Tibial nerve (tissue), 4 donors: ENCODE measurements at places on chromosomes 16 and 17. TPM values are rescaled to one million over a fixed set of nuclear protein-coding genes. Genes with fewer than 3 reads are reported as not detected.

- no peaks in the 10 kb centered on the region for H3K36me3 ChIP-seq
- H3K4me1 ChIP-seq: no peaks in the 10 kb centered on the region
- no peaks in the 10 kb centered on the region for H3K27me3 ChIP-seq
- no peak overlapping the region for H3K27ac ChIP-seq
Observed at GRCh38 chr16:23254338-23254737, 47.8 kb upstream of the SCNN1B start.

Gene NETO2
- total RNA-seq: 0.63 TPM

- peaks cover 92% of the 10 kb centered on the region for H3K36me3 ChIP-seq
- H3K4me1 ChIP-seq: no peaks in the 10 kb centered on the region
- no peak overlapping the region for H3K27ac ChIP-seq
- DNase-seq: no peak
- no peaks in the 10 kb centered on the region for H3K27me3 ChIP-seq
Observed at GRCh38 chr17:16027708-16028584, 28.3 kb downstream of the TTC19 start.

GRCh38 chr17:4604111-4604644, 19.8 kb downstream of the SMTNL2 start:
- H3K4me1 ChIP-seq: no peaks in the 10 kb centered on the region
- no peaks in the 10 kb centered on the region for H3K36me3 ChIP-seq
- H3K4me3 ChIP-seq: no peak overlapping the region
- no peak for DNase-seq
- H3K27me3 ChIP-seq: no peaks in the 10 kb centered on the region
- H3K27ac ChIP-seq: peak overlapping the region; percentile 59

DNA sequence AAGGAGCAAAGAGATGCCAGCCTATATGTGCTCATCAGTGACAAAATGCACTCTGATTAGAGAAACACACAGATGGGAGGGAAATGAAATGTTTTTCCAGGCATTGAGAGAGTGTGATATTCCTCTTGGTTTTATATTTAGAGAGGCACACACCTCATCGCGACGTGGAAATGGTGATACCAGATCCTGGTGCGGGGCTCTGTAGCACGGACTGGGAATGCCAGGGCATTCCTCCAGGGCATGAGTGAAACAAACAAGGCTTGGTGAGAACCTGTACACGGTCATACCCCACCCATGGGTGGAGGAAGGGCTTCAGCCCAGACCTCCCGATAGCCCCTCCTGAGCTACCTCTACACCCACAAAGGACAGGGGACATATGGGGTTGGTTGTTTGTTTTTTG, 280.2 kb downstream of the C16orf95 start:
- H3K27ac ChIP-seq: no peak overlapping the region
- no peaks in the 10 kb centered on the region for H3K4me1 ChIP-seq
- H3K27me3 ChIP-seq: peaks cover 17% of the 10 kb centered on the region
- no peaks in the 10 kb centered on the region for H3K36me3 ChIP-seq
- no peak overlapping the region for H3K4me3 ChIP-seq

Gene SOX9
- total RNA-seq: 14.7 TPM

Gene NGFR
- 267 TPM for total RNA-seq

GRCh38 chr16:9647981-9648701, 534.1 kb downstream of the GRIN2A start:
- H3K27ac ChIP-seq: no peak overlapping the region
- H3K36me3 ChIP-seq: no peaks in the 10 kb centered on the region
- no peaks in the 10 kb centered on the region for H3K4me1 ChIP-seq
- H3K4me3 ChIP-seq: no peak overlapping the region

Gene CLEC3A
- not detected for total RNA-seq

- peak overlapping the region; percentile 84 for H3K27ac ChIP-seq
- no peaks in the 10 kb centered on the region for H3K4me1 ChIP-seq
- no peaks in the 10 kb centered on the region for H3K36me3 ChIP-seq
- H3K4me3 ChIP-seq: no peak overlapping the region
Observed at GRCh38 chr17:2237521-2237921, 66.1 kb downstream of the SMG6 start.

GRCh38 chr17:47999582-47999981, 28.7 kb downstream of the CDK5RAP3 start:
- DNase-seq: no peak
- no peaks in the 10 kb centered on the region for H3K36me3 ChIP-seq
- H3K4me3 ChIP-seq: no peak overlapping the region

GRCh38 chr17:35214631-35215273, 20.6 kb upstream of the SLC35G3 start:
- DNase-seq: no peak
- H3K4me3 ChIP-seq: no peak overlapping the region
- no peaks in the 10 kb centered on the region for H3K27me3 ChIP-seq
- H3K27ac ChIP-seq: no peak overlapping the region
- H3K36me3 ChIP-seq: no peaks in the 10 kb centered on the region

Gene TTC19
- total RNA-seq: 152 TPM

Gene ATP5PD
- 171 TPM for total RNA-seq

DNA sequence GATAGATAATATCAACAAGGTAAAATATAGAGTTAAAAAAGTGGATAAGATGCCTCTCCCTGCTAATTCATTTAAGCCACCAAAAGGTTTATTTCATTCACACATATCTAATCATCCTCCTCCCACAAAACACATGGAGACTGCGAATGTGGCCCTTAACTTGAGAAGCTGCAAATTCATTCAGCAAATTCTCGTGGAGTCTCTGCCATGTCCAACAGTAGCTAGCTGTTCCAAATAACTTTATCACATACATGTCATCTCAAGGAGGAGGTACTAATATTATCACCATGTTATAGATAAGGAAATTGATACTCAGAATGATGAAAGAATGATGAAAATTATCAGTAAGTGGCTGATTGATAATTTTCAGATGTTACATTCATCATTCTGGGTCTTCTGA, 950.2 kb downstream of the CDH11 start:
- no peak overlapping the region for H3K27ac ChIP-seq
- no peaks in the 10 kb centered on the region for H3K4me1 ChIP-seq
- no peaks in the 10 kb centered on the region for H3K27me3 ChIP-seq
- no peak for DNase-seq
- H3K4me3 ChIP-seq: no peak overlapping the region

DNA sequence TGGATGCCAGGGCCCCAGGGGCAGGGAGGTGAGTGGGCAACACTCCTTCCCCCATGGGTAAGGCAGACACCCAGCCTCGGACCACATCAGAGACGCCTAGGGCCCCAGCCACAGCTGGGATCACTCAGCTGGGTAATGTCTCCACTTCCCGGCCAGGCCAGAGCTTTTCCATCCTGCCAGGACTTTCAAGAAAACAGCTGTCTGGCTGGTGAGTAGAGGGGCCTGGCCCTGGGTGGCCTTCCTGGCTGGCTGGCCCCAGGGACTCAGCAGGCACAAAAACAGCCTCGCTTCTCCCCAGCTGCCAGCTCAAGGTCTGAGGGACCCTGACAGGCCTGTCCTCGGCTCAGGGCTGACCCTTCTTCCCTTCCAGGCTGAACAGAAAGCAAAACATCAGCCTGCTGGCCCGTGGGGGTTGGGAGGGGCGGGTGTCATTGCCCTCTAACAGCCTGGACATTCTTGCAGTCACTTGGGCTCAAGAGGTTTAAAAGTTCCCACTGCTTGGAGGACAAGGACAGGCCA, 45.3 kb upstream of the JPH3 start:
- peak overlapping the region; percentile 62 for H3K27ac ChIP-seq
- H3K4me3 ChIP-seq: no peak overlapping the region
- no peaks in the 10 kb centered on the region for H3K36me3 ChIP-seq
- no peak for DNase-seq
- H3K27me3 ChIP-seq: no peaks in the 10 kb centered on the region

Gene CDRT15
- total RNA-seq: not detected

Gene ATP1B2
- 1.5 TPM for total RNA-seq

GRCh38 chr17:79987187-79987934, 48.3 kb downstream of the TBC1D16 start:
- H3K27ac ChIP-seq: no peak overlapping the region
- DNase-seq: no peak
- no peak overlapping the region for H3K4me3 ChIP-seq
- peaks cover 30% of the 10 kb centered on the region for H3K4me1 ChIP-seq
- no peaks in the 10 kb centered on the region for H3K27me3 ChIP-seq
- no peaks in the 10 kb centered on the region for H3K36me3 ChIP-seq

DNA sequence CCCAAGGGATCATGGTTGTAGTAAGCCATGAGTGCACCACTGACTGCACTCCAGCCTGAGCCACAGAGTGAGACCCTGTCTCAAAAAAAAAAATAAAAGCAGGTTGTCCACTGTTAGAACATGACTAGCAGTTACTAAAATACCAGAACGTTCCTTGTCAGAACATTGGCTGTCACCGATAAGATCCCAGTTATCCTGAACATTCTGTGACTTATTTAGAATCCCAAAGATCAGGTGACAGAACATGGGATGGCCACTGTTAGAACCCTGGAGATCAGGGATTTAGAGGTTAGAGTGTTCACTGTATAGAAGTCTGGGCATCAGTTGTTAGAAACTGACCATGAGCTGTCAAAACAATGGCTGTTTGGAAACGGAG, 8.6 kb downstream of the CES4A start:
- no peaks in the 10 kb centered on the region for H3K27me3 ChIP-seq
- H3K4me3 ChIP-seq: no peak overlapping the region
- H3K27ac ChIP-seq: peak overlapping the region; percentile 79
- peaks cover 4% of the 10 kb centered on the region for H3K4me1 ChIP-seq
- no peaks in the 10 kb centered on the region for H3K36me3 ChIP-seq
- no peak for DNase-seq

- H3K4me3 ChIP-seq: no peak overlapping the region
- H3K27me3 ChIP-seq: no peaks in the 10 kb centered on the region
- no peak for DNase-seq
- no peak overlapping the region for H3K27ac ChIP-seq
- peaks cover 70% of the 10 kb centered on the region for H3K4me1 ChIP-seq
Observed at GRCh38 chr17:16440901-16441629, 25.7 kb downstream of the TRPV2 start.

Gene CCR7
- total RNA-seq: not detected

- no peaks in the 10 kb centered on the region for H3K36me3 ChIP-seq
- H3K27me3 ChIP-seq: no peaks in the 10 kb centered on the region
- H3K4me3 ChIP-seq: no peak overlapping the region
- H3K4me1 ChIP-seq: peaks cover 9% of the 10 kb centered on the region
- H3K27ac ChIP-seq: no peak overlapping the region
- no peak for DNase-seq
Observed at GRCh38 chr16:77894162-77894561, 105.8 kb downstream of the VAT1L start.

GRCh38 chr17:4664230-4664629, 22.8 kb upstream of the ALOX15 start:
- no peaks in the 10 kb centered on the region for H3K27me3 ChIP-seq
- H3K4me1 ChIP-seq: no peaks in the 10 kb centered on the region
- H3K27ac ChIP-seq: no peak overlapping the region
- no peaks in the 10 kb centered on the region for H3K36me3 ChIP-seq

Gene FGF11
- total RNA-seq: 1.5 TPM

Gene TPSG1
- total RNA-seq: not detected

GRCh38 chr16:88910284-88911135, 44.0 kb upstream of the PABPN1L start:
- no peak overlapping the region for H3K4me3 ChIP-seq
- no peak for DNase-seq
- peaks cover 32% of the 10 kb centered on the region for H3K27me3 ChIP-seq
- H3K27ac ChIP-seq: no peak overlapping the region

GRCh38 chr17:14940938-14941265, 324.2 kb downstream of the PMP22 start:
- no peaks in the 10 kb centered on the region for H3K27me3 ChIP-seq
- H3K4me1 ChIP-seq: peaks cover 13% of the 10 kb centered on the region
- H3K4me3 ChIP-seq: no peak overlapping the region
- DNase-seq: no peak
- no peak overlapping the region for H3K27ac ChIP-seq
- no peaks in the 10 kb centered on the region for H3K36me3 ChIP-seq

DNA sequence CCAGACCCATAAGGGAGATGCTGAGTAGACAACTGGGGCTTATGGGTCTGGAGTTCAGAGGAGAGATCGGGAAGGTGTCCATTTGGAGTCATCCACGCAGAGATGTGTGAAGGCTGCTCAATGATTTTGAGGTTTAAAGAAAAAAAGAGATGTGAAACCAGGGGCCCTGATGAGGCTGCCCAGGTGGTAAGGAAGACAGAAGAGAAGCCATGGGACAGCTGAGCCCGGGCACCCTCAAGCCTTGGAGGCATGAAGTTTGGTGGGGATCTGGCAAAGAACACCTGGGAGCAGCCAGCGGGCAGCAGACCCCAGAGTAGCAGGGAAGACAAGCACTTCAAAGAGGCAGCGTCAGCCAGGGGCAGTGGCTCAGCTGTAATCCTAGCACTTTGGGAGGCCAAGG, 20.8 kb upstream of the MYO15B start:
- H3K36me3 ChIP-seq: no peaks in the 10 kb centered on the region
- H3K4me3 ChIP-seq: no peak overlapping the region
- no peaks in the 10 kb centered on the region for H3K4me1 ChIP-seq
- H3K27ac ChIP-seq: no peak overlapping the region

- no peaks in the 10 kb centered on the region for H3K36me3 ChIP-seq
- H3K27ac ChIP-seq: no peak overlapping the region
- DNase-seq: no peak
- no peak overlapping the region for H3K4me3 ChIP-seq
Observed at GRCh38 chr17:80786470-80786869, 205.2 kb upstream of the CHMP6 start.

GRCh38 chr17:74763565-74764387, 12.4 kb downstream of the NAT9 start:
- no peak for DNase-seq
- H3K27me3 ChIP-seq: no peaks in the 10 kb centered on the region
- peaks cover 85% of the 10 kb centered on the region for H3K4me1 ChIP-seq
- H3K4me3 ChIP-seq: no peak overlapping the region
- no peak overlapping the region for H3K27ac ChIP-seq

Gene PRMT7
- total RNA-seq: 74.1 TPM

GRCh38 chr16:856811-857210, 56.3 kb upstream of the GNG13 start:
- no peak for DNase-seq
- no peaks in the 10 kb centered on the region for H3K4me1 ChIP-seq
- H3K4me3 ChIP-seq: no peak overlapping the region
- H3K27ac ChIP-seq: no peak overlapping the region

GRCh38 chr17:70104791-70105523, 29.9 kb downstream of the KCNJ16 start:
- H3K27me3 ChIP-seq: no peaks in the 10 kb centered on the region
- no peaks in the 10 kb centered on the region for H3K4me1 ChIP-seq
- DNase-seq: no peak
- H3K27ac ChIP-seq: no peak overlapping the region

GRCh38 chr17:72334205-72334604, 213.4 kb downstream of the SOX9 start:
- DNase-seq: no peak
- no peak overlapping the region for H3K4me3 ChIP-seq
- H3K4me1 ChIP-seq: peaks cover 4% of the 10 kb centered on the region

DNA sequence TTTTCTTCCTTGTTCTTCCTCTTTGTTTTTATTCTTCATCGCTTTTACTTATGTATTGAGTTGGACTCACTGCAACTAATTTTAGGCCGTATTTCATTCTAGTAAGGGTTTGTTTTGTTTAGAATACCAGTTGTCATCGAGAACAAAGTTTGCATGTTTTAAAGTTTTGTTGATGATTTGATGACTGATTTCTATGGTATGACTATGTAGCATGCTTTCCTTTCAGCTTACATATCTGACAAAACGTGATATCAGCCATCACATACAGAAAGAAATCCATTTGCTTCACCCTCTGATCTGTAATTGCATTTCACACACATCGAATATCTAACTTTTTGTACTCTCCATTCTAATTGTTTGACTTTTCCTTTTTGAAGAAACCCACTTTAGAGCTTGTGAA, 4.0 kb downstream of the PRKCA start:
- H3K4me1 ChIP-seq: peaks cover 64% of the 10 kb centered on the region
- H3K27ac ChIP-seq: peak overlapping the region; percentile 80
- no peaks in the 10 kb centered on the region for H3K27me3 ChIP-seq
- no peak for DNase-seq
- H3K4me3 ChIP-seq: no peak overlapping the region
- no peaks in the 10 kb centered on the region for H3K36me3 ChIP-seq

Gene PIGL
- 76.8 TPM for total RNA-seq
